HFFc6 (cell line): ENCODE measurements at places on chromosomes 4 and X. TPM values are rescaled to one million over a fixed set of nuclear protein-coding genes. Genes with fewer than 3 reads are reported as not detected.

- no peak overlapping the region for H3K4me3 ChIP-seq
- peaks cover 5% of the 10 kb centered on the region; the same call in 1 of the 2 replicates for H3K4me1 ChIP-seq
- H3K27ac ChIP-seq = no peak overlapping the region
- H3K27me3 ChIP-seq = peaks cover 43% of the 10 kb centered on the region
- no peaks in the 10 kb centered on the region for H3K36me3 ChIP-seq
Measured at GRCh38 chr4:37758226-37758625, 68.3 kb upstream of the PGM2 start.

GRCh38 chr4:121771869-121772268 lies 6.9 kb upstream of the SMIM43 start:
- H3K4me3 ChIP-seq = no peak overlapping the region
- H3K4me1 ChIP-seq = peaks cover 22% of the 10 kb centered on the region
- peaks cover 1% of the 10 kb centered on the region; the same call in 1 of the 2 replicates for H3K27me3 ChIP-seq
- no peak overlapping the region for H3K27ac ChIP-seq

GRCh38 chr4:25663781-25664180 lies 8.1 kb downstream of the SLC34A2 start:
- no peaks in the 10 kb centered on the region for H3K36me3 ChIP-seq
- H3K4me1 ChIP-seq = no peaks in the 10 kb centered on the region
- DNase-seq = no peak
- peaks cover 53% of the 10 kb centered on the region for H3K27me3 ChIP-seq
- H3K4me3 ChIP-seq = no peak overlapping the region

GRCh38 chr4:2850966-2851798 lies 7.5 kb downstream of the ADD1 start:
- peak overlapping the region; percentile 29 for H3K27ac ChIP-seq
- no peak for DNase-seq
- no peaks in the 10 kb centered on the region; the same call in 1 of the 2 replicates for H3K27me3 ChIP-seq
- peaks cover 60% of the 10 kb centered on the region for H3K4me1 ChIP-seq

DNA sequence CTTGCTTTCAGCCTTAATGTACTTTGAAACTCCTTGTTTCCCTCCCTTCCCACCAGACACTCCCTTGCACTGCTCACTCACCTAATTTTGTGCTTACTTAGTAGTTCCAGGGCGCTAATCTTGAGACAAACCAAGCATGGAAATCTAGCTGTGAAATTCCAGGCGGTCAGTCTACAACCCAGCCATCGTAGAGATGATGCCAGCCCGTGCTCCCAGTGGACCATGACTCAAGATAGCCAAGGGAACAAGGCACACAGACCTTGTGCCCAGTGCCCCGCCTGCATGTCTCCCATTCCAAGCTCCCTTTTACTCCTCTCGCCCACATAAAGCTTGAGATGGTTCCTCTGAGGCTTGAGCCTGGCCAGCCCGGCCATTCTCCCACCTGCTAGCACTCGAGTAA lies 11.1 kb downstream of the TREX2 start:
- no peaks in the 10 kb centered on the region for H3K36me3 ChIP-seq
- peaks cover 9% of the 10 kb centered on the region for H3K27me3 ChIP-seq

DNA sequence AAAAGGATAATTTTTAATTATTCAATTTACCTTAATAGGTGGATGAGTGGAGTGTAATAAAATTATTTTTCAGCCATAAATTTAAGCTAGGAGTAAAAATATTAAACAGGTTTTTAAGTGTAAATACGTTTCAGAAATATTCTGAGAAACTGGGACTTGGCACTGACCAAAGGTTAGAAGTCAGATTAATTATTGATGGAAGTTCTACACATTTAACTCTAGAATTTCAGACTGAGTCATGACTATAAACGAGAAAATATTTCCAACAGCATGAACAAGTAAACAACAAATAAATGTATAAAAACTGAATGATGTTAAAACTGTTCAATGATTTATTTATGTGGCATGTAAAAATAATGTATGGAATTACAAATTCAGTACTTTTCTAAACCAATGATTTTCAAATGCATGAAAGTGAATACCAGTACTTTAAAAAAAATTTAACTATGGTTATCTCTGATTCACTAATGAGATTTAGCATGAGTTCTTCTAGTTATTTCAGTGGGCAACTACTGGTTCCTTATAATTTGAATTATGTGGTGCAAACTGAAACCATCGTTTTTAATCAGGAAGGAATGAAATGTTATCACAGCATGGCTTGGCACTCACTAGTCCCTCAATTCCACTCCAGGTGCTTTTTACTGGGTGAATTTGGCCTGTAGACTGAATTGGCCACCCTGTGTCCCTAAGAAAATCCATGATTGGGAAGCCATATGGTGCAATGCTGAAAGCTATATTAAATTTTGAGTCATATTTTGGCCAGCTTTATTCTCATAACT lies 244.2 kb downstream of the FSTL5 start:
- H3K27ac ChIP-seq = no peak overlapping the region
- H3K4me1 ChIP-seq = no peaks in the 10 kb centered on the region
- no peaks in the 10 kb centered on the region for H3K36me3 ChIP-seq

GRCh38 chr4:26238426-26238777 lies 82.4 kb upstream of the RBPJ start:
- H3K4me3 ChIP-seq = peak overlapping the region; percentile 73
- H3K27ac ChIP-seq = peak overlapping the region; percentile 76
- H3K27me3 ChIP-seq = peaks cover 1% of the 10 kb centered on the region; the same call in 1 of the 2 replicates
- H3K4me1 ChIP-seq = peaks cover 55% of the 10 kb centered on the region

- H3K27me3 ChIP-seq = peaks cover 35% of the 10 kb centered on the region
- H3K36me3 ChIP-seq = no peaks in the 10 kb centered on the region
- peak; percentile 20 for DNase-seq
- H3K4me3 ChIP-seq = peak overlapping the region; percentile 96
Measured at GRCh38 chr4:7101692-7102515, 34.0 kb upstream of the GRPEL1 start.

DNA sequence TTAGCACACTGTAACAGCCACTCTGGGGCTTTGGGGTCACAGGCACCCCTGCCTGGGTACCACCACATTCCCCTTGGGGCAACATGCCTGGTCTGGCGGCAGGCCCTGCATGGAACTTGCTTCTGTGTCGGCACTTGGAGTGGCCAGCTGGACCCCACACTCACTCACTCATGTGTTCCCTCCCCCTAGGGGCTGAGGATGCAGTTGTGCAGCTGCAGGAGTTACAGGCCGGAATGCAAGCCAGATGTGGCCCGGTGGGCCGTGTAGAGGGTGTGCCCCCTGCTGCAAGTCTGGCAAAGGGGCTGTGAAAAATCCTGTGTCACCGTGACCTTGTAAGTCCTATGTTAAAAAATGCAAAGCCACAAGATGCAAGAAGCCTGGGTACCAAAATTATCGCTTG lies 34.2 kb downstream of the ATXN3L start:
- no peak for DNase-seq
- H3K36me3 ChIP-seq = peaks cover 10% of the 10 kb centered on the region; the same call in 1 of the 2 replicates
- H3K4me3 ChIP-seq = no peak overlapping the region

DNA sequence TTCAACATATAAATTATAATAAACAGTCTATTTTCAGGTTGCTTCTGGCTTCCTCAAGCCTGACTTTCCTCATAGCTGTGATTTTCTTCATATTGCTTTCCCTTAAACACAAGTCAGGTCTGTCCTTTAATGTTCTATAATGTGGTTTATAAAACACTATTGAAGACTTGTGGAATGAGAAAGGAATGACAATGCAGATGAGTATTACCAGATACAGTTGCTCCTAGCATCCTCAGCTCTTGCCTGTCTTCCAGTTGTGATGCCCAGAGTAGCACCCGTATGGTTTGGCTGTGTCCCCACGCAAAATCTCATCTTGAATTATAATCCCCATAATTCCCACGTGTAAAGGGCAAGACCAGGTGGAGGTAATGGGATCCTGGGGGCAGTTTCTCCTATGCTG lies 265.7 kb upstream of the BOD1L1 start:
- H3K36me3 ChIP-seq = peaks cover 7% of the 10 kb centered on the region
- H3K27me3 ChIP-seq = peaks cover 4% of the 10 kb centered on the region; the same call in 1 of the 2 replicates
- H3K27ac ChIP-seq = peak overlapping the region; percentile 99
- peak overlapping the region; percentile 81 for H3K4me3 ChIP-seq
- peaks cover 64% of the 10 kb centered on the region for H3K4me1 ChIP-seq

The CSAG3 gene
- total RNA-seq = not detected in 3 replicates

The BEND4 gene
- not detected in 3 replicates for total RNA-seq
